A549 treated with AZD2906 at 1 μM for 4 hours (cell line): ENCODE measurements at places on chromosomes 11 and 22. TPM values are rescaled to one million over a fixed set of nuclear protein-coding genes. Genes with fewer than 3 reads are reported as not detected.

PRR33 gene
- not detected in 5 replicates for total RNA-seq

CDCA5 gene
- 67.5 to 78.7 TPM (median 73.1 TPM) in 5 replicates for total RNA-seq

ADAMTS15 gene
- 5.1 to 7.9 TPM (median 7.1 TPM) in 5 replicates for total RNA-seq

PAMR1 gene
- total RNA-seq, result 0.02 to 0.08 TPM in 2 of 5 replicates, not detected in the others

CALCA gene
- total RNA-seq, result 0.08 to 0.15 TPM (median 0.12 TPM) in 3 of 5 replicates, not detected in the others

FAM227A gene
- 0.38 to 0.68 TPM (median 0.60 TPM) in 5 replicates for total RNA-seq

MS4A15 gene
- total RNA-seq, result 0.06 TPM in 1 of 5 replicates, not detected in the others

SLC5A12 gene
- total RNA-seq, result not detected in 5 replicates
